Activated CD4-positive, alpha-beta T cell treated with anti-CD3 and anti-CD28 coated beads for 24 hours (primary cell): ENCODE measurements at places on chromosomes 2 and 18.

DNA sequence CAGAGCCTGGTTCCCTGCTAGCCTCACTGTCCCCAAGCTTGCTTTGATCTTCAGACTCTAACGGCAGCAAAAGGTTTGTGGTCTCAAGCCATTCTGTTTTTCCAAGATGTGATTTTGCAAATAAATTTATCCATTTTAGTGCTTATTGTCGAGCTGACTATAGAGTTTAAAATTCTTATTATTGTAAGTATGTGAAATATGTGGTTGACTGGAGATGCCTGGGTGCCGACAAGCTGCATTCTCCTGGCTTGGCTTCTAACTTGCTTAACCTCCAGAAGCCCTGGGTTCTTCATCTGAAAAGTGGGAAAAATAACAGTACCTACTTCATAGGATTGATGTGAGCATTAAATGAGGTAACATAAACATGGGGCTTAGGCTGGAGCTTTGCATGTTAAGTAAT, 9.9 kb upstream of the EDAR start:
- no peak for DNase-seq

DNA sequence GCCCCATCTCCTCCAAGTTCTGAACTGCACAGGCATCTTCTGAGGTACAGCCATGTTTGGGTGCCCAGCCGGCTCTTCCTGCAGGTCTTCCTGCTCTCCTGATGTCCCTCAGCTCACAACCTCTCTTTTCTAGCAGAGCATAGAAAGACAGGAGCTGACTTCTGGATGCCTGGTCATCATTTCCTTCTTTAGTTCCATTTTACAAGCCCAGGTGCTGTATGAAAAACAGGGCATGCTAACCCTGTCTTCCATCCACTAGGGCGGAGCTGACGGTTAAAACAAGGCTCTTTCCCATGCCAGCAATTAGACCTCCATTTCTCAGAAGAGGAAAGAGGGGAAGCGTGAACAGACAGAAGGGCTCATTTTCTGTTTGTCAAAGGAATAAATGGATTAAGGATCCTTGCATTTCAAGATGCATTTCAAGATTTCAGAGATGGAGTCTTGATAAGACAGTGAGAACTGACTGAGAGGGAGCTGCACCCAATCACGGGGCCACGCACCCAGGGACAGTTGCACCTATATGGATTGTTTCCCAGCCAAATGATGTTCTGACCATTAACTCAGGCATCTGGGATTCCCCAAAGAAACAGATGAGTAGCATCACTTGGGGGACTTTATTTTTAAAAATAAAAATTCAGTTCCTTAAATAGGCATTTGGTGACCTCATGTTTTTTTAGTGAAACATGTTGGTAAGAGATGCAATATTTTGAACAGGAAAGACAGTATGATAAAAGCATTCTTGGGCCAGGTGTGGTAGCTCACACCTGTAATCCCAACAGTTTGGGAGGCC, 45.8 kb upstream of the EML6 start:
- no peak for DNase-seq

GRCh38 chr18:23450022-23450421, 3.1 kb upstream of the RIOK3 start:
- DNase-seq = no peak

DNA sequence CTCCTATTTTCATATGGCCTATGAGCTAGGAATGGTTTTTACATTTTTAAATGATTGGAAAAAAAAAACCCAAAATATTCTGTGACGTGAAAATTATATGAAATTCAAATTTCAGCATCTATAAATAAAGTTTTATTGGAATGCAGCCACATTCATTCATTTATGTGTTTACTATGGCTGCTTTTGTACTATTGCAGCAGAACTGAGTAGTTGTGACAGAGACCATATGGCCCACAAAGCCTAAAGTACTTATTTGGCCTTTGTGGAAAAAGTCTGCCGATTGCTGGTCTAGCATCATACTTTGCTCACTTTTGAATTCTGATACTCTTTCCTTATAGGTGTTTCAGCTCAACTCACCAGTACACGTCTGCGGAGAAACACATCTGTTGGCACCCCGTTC, 39.0 kb downstream of the MYO3B start:
- DNase-seq = no peak

- no peak for DNase-seq
These were observed 35.4 kb downstream of the KCNK3 start for GRCh38 chr2:26727641-26728561.

- DNase-seq = no peak
These were observed 3.3 kb upstream of the ABCB6 start for GRCh38 chr2:219221957-219222518.

GRCh38 chr18:78429127-78430108, 550.2 kb upstream of the SALL3 start:
- no peak for DNase-seq
